RPMI7951 (cell line): ENCODE measurements at places on chromosomes 4 and X.
A peak's percentile ranks its signal among the peaks of the same experiment; 100 is the strongest.

GRCh38 chrX:134338527-134338926 is 101.5 kb downstream of the CCDC160 start:
- peak; percentile 0 for DNase-seq

- DNase-seq = no peak
These were observed 4.6 kb downstream of the MPP1 start for GRCh38 chrX:154800478-154801210.

DNA sequence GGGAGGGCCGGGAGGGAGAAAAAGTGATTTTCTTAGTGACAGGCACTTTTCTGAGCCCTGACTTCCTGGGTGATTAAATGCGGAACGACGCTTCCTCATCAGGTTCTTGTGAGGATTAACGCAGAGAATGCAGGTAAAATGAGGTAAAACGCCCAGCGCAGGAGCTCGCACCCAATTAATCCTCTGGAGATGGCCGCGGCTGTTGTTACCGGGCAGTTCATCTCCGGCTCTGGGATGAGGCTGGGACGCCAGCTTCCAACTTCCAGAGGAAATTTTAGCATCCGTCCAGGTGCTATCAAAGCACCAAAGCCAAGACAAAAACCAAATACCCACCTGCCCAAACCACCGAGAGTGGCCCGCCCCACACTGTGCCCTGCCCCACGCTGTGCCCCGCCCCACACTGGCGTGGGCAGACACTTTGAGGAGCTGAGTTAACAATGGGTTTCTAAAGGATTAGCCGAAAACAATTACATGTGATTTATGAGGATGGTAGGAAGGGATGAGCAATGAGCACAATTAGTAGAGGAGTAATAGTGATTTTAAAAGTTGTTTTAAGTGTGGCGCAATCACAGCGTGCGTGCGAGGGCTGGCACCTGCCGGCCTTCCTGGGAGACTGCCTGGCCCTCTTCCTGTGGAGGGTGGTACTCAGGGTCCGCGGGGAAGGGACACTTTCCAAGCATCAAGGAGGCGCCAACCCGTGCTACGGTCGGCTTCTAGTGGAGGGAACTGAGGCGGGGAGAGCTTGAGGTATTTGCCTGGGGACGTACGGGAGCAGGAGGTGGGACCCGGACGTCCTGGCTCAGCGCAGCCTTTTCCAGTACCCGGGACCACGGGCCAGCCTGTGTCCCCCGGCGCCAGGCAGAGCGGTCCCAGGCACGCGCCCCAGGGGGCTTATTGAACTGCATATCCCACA is 41.6 kb upstream of the ADRA2C start:
- DNase-seq = no peak

- DNase-seq = no peak
These were observed 13.1 kb downstream of the HERC6 start for GRCh38 chr4:88391703-88392102.

DNA sequence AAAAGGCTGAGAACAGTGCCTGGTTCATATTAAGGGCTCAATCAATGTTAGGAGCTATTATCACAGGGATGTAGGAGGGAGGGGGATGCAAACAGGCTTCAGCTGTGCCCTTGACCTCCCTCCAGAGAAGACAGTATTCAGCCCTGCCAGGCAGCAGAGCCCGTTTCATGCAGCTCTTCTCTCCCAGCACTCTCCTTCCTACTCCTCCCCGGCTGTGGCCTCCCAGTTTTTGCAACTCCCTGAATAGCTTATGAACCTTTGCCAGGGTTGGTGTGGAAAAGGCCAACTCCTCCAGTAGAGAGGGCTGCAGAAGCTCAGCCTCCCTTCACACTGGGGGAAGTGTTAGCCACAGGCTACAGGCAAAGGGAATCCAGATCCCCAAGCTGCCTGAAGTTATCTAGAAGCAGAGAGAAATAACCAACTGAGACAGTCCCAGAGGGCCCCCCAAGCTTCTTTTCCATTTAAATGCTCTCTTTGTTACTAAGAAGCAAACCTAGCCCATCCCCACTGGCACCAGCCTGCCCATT is 31.7 kb upstream of the APLN start:
- DNase-seq = no peak
